Kasumi-1 (cell line): ENCODE measurements at places on chromosomes 3 and 15.

- DNase-seq = peak; percentile 2
Measured at GRCh38 chr15:23497710-23498111, 50.7 kb upstream of the GOLGA6L2 start.

GRCh38 chr3:48187301-48187578 is 977 bp downstream of the CDC25A start:
- no peak for DNase-seq

GRCh38 chr3:24740326-24740725 is 245.7 kb upstream of the THRB start:
- DNase-seq = no peak

DNA sequence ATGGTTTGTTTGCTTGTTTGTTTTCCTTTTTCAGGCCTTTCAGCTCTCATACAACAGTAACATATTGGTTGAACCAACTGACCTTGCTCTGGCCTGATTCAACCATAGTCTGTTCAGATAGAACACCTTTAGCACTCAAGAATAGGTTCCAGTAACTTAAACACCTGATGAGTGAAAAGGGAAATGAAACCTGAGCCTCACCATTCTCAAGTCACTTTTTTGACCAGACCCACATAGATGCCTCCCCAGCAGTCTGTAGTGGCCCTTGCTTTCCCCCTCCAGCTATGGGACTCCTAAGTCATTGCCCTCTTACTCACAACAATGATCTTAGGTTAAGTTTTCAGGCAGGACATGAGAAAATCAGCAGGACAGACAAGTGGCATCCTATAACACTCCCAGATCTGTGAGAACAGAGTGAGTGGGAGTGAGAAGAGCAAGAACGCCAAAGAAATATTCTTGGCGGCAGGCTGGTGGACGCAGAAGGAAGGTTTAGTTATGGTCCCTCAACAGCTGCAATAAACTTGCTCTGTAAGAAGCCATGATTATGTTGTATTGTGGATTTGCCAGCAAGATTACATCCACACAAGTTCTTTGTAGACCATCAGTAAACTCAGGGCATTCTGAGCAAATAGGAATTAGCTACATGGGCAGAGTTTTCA is 367.5 kb downstream of the MECOM start:
- DNase-seq = no peak

GRCh38 chr15:57440799-57441198 is 64.5 kb downstream of the CGNL1 start:
- no peak for DNase-seq

DNA sequence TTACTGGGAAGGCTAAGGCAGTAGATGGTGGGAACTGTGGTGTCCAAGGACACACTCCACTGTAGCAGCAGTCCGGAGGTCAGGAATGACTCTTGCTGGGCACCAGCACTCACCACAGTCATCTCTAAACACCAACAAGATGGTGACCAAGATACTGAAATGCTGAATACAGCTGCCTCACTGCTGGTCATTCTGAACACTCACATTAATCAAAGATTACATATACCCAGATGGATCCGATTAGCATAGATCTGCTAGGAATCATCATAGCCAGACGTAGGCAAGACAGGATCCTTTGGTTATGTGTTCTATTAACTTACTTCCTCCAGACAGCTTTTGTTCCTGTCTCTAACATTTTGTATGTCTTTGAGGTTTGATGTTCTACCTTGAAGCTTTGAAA is 134.9 kb upstream of the BFSP2 start:
- DNase-seq = no peak

DNA sequence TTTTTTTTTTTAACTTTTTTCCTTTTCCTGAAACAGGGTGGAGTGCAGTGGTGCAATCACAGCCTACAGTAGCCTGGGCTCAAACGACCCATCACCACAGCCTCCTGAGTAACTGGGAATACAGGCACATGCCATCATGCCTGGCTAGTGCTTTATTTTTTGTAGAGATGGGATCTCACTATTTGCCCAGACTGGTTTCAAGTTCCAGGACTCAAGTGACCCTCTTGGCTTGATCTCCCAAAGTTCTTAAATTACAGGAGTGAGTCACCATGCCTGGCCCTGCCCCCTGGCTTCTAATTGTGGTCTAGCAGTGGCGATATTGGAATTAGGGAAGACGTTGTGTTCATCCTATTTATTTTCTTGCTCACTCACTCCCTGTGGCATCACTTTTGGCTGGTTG is 1138.4 kb downstream of the SI start:
- DNase-seq = no peak

DNA sequence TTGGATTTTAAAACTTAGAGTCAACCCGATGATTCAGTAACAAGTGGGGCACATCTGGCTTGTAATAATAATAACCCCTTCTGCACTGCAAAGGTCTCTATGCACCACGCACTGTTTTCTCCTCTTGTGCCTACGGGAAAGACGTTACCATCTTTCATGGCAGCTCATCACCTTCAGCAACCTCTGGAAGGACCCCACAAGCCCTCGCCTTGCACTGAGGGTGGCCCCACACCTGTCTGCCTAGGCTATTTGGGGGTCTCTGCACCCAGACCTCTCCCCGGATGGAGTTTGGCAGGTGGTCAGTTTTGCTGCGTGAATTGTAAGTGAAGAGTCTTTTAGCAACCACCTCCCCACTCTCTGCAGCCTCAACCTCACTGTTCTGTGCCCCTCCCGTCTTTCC is 138.6 kb upstream of the MEF2A start:
- no peak for DNase-seq

- no peak for DNase-seq
Measured at GRCh38 chr3:178320456-178321351, 215.5 kb upstream of the KCNMB2 start.

DNA sequence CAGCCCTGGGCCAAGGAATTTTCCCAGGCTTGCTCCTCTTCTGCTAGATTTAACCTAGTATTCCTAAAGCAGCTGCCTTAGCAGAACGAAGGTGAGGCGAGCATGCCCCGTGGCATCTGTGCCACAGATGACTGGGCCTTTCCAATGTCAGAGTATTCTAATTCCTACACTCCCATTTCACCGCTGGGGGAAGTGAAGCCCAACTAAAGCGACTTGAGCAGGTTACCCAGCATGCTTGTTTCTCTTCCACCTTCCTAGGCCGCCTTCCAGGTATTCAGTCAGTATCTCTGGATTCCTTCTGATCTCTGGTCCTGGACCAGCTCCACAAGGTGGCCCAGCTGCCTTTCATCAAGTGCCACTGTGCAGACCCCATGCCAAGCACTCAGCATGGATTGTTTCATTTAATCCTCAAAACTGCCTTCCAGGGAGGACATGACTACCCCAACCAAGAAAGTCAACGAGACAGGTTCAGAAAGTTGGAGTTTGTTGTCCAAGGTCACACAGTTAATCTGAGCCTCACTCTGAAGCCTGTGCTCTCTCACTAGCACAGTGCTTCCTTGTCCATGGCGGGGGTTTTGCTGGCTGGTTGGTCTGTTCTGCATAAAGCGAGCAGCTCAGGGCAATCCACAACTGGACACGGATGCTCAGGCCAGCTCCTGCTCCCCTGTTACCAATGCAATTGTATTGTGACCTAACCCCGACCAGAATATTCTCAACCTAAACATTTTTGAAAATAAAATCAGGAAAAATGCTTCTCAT is 15.1 kb downstream of the MYO5C start:
- DNase-seq = no peak

GRCh38 chr3:14379843-14380242 is 22.6 kb upstream of the SLC6A6 start:
- no peak for DNase-seq

- no peak for DNase-seq
Measured at GRCh38 chr3:53422954-53423698, 71.3 kb upstream of the CACNA1D start.

DNA sequence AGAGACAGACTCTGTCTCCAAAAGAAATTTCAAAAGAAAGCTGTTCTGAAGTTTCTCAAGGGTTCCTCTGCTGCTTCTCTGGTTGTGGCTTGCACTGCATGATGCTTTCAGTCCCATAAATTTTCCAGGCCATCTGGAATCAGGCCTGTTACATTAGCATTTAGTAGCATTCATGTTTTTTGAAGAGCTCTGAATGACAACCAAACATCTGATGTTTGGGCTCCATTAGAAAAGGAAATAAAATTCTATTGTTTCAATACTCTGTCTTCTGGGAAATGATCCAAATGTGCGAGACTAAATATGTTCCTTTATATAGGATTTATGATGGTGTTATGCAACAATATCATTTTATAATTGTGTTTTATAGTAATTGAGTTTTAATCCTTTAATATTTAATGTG is 455.8 kb downstream of the GABRG3 start:
- DNase-seq = no peak

GRCh38 chr3:102000620-102001209 is 151.4 kb downstream of the NFKBIZ start:
- no peak for DNase-seq

DNA sequence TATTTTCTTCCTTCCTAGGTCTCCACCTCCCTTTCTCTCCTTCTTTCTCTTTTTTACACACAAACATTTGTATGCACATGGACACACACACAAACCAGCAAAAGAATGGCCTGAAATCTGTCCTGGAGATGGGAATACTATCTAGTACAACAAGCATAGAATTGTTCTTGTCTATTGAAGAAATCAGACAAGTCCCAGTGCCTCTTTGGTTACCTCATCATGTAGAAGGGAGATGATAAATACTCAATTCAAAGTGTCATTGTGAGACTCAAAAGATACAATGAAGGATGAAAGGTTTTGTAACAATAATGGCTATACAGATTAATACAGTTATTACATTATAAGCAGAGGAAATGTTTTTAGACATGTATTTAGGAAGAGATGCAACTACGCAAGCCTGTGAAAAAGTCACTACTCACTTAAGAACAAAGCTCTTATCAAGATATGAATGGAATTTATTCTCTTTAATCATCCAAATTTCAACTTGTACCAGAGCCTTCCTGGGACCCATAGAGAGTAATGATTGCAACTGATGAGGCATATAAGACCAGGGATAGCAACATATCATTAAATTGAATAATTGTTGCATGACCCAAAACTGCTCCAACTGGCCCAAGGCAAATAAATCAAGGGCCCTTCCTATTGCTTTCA is 43.2 kb downstream of the P3H2 start:
- DNase-seq = no peak

DNA sequence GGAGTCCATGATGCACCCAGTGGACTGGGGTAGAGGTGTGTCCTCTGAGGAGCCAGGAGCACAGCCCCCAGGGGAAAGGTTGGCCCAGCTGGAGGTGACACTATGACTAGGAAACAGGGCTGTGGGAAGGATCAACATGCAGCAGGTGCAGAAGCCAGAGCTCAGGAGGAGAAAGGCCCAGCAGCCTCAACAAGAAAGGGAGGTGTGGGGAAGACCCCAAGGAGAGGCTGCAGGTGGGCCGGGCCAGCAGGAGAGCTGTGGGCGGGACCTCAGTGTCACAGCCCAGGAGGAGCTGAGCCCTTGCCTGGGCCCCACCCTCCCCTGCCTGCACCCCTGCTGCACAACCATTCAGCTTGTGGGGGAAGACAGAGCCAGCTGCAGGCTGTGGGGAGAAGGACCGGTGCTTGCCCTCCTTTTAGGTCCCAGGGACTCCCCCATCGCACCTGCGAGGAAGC is 18.4 kb upstream of the KLF13 start:
- no peak for DNase-seq

- no peak for DNase-seq
Measured at GRCh38 chr15:95715906-95716656, 614.4 kb upstream of the NR2F2 start.

DNA sequence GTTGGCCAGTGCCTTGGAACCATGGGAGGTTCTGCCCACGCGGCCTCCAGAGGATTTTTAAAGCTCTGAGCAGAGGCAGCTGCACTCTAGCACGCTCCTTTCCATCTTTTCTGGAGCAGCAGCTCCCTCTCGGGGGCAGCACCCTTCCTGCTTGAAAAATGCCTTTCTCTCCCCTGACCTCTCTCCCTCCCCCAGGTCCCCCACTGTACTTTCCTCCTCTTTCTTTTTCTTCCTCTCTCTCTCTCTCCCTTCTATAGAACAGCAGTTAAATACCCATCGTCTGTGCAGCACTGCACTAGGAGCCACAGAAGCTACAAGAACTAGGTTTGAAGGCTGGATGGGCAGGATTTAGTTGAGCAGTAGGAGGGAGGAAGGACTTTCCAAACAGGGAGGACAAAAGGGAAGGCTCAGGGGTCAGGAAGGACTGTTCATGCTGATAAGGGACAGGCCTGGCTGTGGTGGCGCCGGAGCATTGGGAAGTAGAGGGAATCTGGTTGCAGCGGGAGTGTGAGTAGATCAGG is 4.4 kb downstream of the ALPK3 start:
- DNase-seq = no peak

- DNase-seq = no peak
Measured at GRCh38 chr15:33587773-33588172, 277.0 kb downstream of the RYR3 start.

GRCh38 chr3:146468671-146469149 is 651 bp downstream of the PLSCR2 start:
- no peak for DNase-seq
